ENCODE measurements at places on chromosomes 12 and 14.

GRCh38 chr14:58066115-58066514 lies 85.9 kb downstream of the ARMH4 start:
- no peak for DNase-seq

DNA sequence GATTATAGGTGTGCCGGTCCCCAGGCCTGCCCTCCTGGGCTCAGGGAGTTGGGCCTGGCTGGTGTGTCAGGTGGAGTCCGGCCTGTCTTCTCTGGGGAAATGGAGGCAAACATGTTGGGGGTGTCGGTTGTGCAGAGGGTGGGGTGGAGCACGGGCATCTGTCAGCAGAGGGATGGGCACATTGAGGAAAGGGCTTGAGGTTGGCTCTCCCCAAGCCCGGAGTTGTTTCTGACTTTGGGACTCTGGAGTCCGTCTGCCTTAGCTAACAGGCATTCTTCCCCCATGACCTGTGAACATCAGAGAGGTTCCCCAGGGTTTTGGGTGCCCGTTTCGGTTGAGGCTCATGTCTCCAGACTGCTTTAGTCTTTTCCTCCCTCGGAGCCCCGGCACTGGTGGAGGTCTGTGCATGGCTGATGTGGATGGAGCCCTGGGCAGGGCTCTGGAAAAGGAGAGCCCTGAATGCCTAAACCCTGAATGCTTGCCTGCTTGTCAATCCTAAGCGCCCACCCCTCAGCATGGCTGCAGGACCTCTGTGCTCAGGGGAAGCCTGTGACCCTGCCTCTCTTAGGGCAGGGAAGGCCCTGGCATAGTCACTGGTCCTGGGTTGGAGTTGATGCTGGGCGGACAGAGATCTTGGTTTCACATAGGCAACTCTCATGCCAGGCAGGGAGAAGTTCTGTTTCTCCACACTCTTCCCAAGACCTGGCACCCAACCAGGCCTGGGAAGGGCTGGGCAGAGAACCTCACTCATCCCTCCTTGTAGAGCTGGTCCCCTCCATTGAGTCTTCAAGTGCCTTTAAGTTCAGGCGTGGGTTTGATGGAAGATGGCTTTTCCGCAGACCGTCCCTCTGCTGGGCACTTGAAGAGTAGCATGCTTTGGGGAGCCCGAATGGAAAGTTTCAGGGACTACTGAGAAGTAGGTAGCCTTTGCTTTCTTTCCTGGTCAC lies 12.9 kb downstream of the NYNRIN start:
- DNase-seq = no peak

GRCh38 chr12:60830381-60830780 lies 1234.6 kb downstream of the SLC16A7 start:
- DNase-seq = no peak

GRCh38 chr12:122635471-122635870 lies 67.7 kb downstream of the HCAR2 start:
- DNase-seq = no peak

DNA sequence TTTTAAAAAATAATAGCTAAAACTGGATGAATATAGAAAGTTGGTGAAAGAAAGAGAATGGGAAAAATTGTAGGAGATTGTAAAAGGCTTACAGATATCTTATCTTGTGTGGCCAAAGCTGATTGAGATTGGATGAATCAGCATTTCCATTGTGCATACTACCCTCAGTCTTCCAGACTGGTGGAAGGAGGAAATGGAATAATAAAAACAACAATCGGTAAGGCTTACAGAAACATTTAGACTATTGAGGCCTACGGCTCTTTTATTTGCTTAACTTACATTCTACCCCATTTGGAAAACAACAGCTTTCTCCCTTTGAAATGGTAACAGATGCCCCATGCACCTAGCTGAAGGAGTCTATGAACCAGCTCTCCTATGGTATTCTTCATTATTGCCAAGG lies 129.8 kb downstream of the PTPRB start:
- DNase-seq = no peak

DNA sequence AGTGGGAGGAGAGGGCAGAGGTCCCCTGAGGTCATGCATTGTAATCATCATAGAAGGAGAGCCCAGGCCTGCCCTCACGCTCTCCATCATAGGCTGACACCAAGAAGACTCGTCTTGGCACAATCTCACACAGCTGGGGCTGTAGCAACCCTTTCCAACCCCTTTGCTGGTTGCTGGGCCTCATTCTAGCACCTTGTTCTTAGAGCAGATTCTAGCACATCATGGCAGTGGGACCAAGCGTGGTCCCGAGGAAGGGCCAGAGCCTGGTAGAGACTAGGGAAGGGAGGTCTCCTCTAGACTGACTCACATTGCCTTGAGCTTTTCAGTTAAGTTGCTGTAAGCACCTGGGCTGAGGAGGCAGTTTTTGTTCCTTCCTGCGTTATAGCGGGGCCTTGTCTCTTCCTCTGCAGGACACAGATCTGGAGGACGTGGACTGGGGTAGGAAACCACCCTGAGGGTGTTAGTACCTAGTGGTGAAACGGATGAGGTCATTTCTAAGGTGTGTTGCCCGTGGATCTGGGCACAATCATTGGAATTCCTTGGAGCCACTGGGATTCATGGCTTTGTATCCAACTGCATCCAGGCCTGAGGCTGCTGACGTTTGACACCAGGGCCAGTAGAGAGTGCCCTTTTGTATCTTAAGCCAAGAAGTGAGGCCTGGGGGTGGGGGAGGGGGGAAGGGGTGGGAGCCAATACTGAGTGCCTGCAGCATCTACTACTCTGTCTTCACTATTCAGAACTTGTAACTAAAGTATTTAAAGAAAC lies 19.9 kb downstream of the RPS6KL1 start:
- DNase-seq = no peak

DNA sequence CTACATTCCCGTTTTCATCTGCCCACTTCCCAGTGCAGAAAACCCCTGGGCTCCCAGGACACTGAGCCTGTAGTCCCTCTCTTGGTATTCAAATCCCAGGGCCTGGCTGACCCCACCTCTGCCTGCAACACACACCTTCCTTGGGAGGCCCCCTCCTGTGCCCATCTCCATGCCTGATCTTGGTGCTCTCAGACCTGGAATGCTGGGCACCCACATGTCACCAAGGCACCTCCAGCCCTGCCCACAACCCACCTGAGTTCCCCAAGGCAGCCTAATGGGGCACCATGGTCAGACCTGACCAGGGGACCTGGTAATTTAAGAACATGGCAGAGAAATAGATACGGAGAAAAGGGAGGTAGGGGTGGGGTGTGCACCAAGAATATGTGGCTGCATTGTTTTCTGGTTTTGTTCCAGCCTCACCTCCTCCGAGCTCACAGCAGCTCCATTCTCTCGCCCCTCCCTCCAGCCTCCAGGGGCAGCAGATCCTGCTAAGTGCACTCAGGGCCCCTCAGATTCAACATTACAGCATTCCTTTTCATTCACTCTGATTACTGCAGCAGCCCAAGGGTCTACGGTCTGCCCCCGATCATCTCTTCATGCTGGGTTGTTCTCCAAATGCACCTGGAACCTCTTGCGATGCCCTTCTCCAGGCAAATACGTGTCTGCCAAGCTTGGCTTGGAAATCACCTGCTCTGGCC lies 9.2 kb upstream of the HSP90AA1 start:
- DNase-seq = no peak

GRCh38 chr14:93859957-93860356 lies 67.2 kb upstream of the FAM181A start:
- DNase-seq = no peak

GRCh38 chr14:104874110-104874531 lies 9.1 kb downstream of the CEP170B start:
- DNase-seq = no peak

DNA sequence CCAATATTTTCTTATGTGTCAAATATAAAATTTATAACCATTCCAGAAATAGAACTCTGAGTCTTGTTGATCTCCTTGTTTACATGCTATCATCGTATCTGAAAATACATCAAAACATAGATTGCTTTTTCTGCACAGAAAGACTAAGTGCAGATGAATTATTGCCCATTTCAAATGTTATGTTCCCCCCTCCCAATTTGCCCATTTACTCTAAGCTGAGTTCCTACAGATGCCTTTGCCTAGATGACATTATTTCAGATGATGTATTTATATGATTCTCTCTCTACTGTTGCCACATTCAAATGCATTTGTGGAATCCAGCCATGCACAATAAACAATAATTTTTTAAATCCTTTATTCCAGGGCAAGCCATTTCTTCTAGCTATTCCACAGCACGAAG lies 810.1 kb upstream of the MGAT4C start:
- no peak for DNase-seq

DNA sequence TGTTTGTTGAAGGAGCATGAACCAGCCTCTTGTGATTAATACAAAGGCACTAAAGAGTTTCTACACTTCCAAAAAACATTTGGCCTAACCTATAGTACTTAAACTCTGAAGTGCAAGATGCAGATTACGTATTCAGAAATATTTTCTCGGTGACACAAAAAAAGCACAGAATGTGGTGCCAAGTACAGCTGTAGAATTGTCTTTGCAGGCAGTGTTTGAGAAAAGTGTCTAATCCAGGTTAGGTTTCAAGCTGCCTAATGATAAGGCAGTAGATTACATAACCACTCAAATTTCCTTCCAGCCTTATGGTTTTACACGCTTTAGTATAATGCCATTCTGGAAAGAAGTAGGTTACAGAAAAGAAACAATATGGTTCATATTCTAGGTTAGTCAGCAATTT lies 205.2 kb downstream of the KLHL28 start:
- no peak for DNase-seq

DNA sequence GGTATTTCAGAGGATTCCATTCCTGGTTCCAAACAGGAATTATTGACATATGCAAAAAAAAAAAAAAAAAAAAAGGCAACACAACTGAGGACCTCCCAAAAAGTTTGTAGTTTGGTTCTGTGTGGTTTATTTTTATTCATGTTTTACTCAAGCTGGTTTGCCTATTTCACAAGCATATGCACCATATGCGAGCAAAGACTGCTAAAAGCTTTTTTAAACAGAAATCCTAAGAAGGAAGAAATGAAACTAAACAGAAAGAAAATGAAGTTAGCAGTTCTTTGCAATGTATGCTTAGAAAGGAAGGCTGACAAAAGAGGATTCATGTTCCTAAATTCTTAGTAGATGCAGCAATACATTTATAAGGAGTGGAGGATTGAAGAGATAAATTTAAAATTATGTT lies 487.6 kb upstream of the FLRT2 start:
- no peak for DNase-seq

GRCh38 chr12:12229556-12230092 lies 37.2 kb downstream of the LRP6 start:
- no peak for DNase-seq

- no peak for DNase-seq
Measured at GRCh38 chr12:9906873-9907272, 25.3 kb downstream of the CLEC2A start.

GRCh38 chr12:14629832-14630710 lies 62.4 kb upstream of the PLBD1 start:
- peak; percentile 22 for DNase-seq

GRCh38 chr14:42002141-42002540 lies 395.5 kb downstream of the LRFN5 start:
- no peak for DNase-seq

GRCh38 chr12:90916516-90916915 lies 38.5 kb downstream of the CCER1 start:
- DNase-seq = no peak

DNA sequence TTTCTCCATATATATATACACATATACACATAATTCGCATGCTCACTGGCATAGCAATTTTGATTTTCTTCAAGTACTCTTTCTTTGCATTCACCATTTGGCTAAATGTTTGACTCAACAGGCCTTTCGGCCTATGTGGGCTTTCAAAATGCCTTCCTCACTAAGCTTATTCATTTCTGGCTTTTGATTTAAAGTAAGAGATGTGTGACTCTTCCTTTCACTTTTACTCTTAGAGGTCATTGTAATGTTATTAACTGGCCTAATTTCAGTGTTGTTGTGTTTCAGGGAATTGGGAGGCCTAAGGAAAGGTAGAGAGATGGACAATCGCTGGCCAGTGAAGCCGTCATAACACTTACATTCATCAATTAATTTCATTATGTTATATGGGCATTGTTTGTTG lies 14.5 kb upstream of the KLRD1 start:
- no peak for DNase-seq

GRCh38 chr14:80350707-80351106 lies 139.4 kb upstream of the DIO2 start:
- DNase-seq = no peak

DNA sequence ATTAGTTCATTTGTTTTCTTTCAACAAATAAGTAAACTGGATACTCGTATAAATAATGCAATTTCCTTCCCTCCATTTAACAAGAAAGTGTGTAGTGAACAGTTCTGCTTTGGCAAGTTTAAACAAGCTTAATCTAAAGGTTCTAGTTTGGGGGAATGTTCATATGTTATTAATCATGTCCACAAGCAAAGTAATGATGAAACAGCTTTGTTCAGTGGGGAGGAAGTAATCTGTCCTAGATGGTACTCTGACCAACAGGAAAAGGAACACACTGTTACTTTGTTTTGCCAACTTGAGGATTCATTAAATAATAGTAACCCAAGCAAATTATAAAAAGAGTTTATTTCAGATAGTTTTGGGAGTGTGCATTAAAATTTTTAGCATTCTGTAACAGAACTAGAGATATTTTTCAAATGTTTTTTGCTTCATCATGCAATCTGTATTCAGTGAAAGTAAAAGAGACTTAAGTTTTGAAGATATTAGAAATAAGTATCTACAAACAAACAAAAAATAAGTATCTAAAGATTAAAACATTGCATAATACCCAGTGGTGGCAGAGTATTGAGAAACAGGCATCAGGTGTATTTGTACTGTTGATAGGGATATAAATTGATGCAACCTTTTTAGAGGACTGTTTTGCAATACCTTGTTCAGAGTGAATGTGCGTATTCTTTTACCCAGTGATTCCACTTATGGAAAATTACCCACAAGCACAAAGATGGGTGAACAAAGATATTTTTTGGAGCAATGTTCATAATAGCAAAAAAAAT lies 61.1 kb downstream of the RAB35 start:
- no peak for DNase-seq

- DNase-seq = no peak
Measured at GRCh38 chr14:99176156-99176945, 95.6 kb downstream of the BCL11B start.

DNA sequence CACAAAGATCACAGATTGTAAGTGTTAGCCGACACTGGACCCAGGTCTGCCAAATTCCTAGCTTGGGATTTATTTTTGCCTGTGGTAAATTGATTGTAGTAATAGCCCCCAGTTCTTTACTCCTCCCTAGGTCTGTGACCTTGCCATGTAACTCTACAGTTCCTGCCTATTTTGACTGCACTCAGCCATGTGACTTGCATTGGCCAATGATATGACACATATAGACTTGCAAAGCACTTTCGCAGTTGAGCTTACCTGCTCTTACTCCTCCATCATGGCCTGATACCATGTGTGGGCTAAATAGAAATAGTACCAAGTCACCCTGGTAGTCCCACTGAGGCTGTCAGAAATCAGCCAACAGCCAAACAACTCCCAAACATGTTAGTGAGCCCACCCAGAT lies 240.3 kb downstream of the DUSP6 start:
- no peak for DNase-seq

GRCh38 chr14:67395086-67395875 lies 16.7 kb downstream of the PLEK2 start:
- no peak for DNase-seq
